Neuronal stem cell (in vitro differentiated cells): ENCODE measurements at places on chromosomes 7 and 10.

GRCh38 chr7:157087646-157088045 lies 51.1 kb upstream of the UBE3C start:
- DNase-seq, result no peak

GRCh38 chr10:28981007-28981406 lies 303.7 kb downstream of the BAMBI start:
- no peak for DNase-seq

DNA sequence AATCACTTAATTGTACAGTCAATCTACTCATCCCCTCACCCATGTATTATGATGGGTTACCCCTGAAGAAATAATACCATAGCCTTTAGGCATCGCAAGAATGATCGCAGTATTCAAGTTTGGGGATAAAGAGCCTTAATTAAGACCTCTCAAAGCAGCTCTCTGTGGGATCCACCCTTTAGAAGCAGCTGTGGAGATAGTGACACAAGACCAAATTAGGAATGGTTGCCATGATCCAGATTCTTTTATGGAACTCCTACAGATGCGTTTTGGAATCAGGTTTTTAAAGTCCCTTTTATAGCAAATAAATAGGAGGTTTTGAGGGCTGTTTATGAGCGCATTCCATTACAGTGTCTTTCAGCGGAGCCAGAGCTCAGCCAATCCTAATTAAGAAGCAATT lies 12.2 kb downstream of the TES start:
- no peak for DNase-seq

GRCh38 chr7:120658516-120658915 lies 199.4 kb downstream of the TSPAN12 start:
- DNase-seq, result no peak

DNA sequence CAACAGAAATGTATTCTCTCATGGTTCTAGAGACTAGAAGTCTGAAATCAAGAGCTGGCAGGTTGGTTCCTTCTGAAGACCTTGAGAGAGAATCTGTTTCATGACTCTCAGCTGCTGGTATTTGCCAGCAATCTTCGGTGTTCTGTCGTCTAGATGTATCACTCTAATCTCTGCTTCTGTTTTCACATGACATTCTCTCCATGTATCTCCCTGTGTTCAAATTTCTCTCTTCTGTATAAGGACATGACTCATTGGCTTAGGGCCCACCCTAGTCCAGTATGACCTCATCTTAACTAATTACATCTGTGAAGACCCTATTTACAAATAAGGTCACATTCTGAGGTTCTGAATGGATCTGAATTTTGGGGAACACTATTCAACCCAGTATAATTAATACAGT lies 82.3 kb downstream of the ANKRD7 start:
- DNase-seq, result no peak

DNA sequence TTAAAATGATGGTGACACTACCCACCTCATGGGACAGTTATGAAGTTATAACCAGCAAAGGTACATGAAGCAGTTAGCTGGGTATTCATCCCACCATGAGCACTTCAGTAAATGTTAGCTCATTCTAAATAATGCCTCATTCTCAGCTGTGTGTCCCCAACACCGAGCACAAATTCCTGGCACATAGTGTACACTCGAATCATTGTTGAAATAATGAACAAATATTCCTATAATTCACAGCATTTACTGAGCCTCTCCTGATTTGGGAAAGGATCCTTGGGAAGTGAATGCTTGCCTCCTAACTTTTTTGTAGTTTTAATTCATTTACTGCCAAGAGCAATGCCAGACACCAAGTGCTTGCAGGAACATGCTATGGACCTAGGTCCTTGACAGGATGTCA lies 235.2 kb downstream of the DGKI start:
- no peak for DNase-seq

DNA sequence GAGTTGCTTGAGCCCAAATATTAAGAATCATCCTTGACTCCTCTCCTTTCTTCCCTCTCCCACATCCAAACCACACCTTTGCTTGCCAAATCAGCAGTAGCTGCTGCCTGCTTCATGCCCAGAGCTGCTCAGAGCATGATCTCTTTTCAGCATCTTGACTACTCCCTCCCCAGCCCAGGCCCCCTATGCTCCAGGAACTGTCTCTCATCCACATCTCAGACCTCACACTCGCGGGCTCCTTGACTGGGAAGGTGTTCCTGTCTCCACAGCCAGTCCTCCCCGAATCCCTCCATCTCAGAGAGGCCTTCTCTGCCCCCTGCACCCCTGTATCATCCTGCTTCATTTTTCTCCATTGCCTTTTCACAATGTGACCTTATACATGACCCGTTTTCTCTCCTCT lies 157.0 kb downstream of the DNAJB6 start:
- no peak for DNase-seq

- DNase-seq, result no peak
These were observed 473.9 kb downstream of the PLXNA4 start for GRCh38 chr7:132102391-132102790.

DNA sequence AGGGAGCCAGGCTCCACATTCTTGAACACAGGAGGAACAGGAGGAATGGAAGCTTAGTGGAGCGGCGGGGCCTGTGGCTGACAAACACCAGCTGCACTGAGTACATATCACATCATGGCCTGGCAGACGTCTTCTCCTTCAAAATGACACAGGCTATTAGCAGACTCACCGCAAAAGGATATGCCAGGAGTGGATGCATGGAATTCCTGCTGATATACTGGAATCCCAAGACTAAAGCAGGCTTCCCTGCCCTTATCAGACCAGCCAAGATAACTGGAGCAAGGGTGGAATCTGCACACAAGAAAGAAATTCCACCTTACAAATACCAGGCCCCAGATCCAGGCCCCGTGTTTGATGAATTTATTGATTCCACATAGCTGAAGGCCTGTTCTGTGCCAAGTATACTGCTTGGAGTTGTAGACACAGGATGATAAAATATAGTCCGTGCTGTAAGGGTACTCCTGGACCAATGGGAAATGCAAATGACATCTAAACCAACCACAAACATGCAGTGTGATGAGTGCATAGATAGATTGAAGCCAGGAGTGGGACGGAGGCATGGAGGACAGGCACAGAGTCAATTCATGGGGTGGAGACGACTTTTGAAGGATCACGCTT lies 480.5 kb upstream of the ZMIZ1 start:
- no peak for DNase-seq
